ENCODE measurements at places on chromosomes 2 and 18. TPM values are rescaled to one million over a fixed set of nuclear protein-coding genes. Genes with fewer than 3 reads are reported as not detected.

The DLX1 gene
- polyA plus RNA-seq, result 0.47 TPM

The CENPA gene
- 1.1 TPM for polyA plus RNA-seq

The ZBTB7C gene
- polyA plus RNA-seq, result 6.0 TPM

The CHRND gene
- not detected for polyA plus RNA-seq

The GPAT2 gene
- polyA plus RNA-seq, result 0.90 TPM

Data from adrenal gland (tissue), 19 donors.